ENCODE measurements at places on chromosomes 4 and X.

- DNase-seq = no peak
Measured at GRCh38 chr4:160717848-160718247, 1446.0 kb downstream of the FSTL5 start.

GRCh38 chrX:139795196-139795595 is 87.2 kb upstream of the MCF2 start:
- no peak for DNase-seq

DNA sequence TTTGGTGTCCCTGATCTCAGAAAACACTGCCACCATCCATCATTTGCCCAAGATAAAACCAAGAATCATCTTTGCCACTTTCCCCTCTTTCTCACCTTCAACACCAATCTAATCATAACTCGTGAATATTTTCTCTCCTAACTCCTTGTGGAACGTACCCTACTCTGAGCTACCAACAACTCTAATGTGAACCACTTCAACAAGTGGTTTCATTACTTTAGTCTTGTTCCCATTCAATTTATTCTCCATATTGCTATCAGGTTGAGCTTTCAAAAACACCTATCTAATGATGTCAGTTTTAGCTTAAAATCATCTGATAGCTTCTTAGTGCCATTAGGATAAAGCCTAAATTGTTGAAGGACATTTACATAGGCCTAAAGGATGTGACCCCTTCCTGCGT is 39.8 kb upstream of the CXorf38 start:
- no peak for DNase-seq

- DNase-seq = no peak
Measured at GRCh38 chrX:44731160-44731559, 112.7 kb upstream of the DUSP21 start.

DNA sequence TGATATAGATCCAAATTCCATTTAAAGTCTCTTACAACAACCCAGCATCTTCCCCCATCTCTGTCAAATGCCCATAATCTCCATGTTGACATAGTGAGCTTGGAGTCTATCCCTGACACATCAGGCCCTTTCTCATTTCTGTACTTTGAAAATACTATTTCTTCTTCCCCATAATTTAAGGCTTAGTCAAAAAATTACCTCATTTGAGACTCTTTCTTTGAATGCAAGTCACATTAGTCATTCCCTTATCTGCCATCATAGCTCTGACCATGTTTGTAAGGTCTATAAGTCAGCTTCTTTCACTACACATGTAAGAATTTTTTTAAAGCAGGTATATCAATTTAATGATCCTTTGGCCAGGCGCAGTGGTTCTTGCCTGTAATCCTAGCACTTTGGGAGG is 99.9 kb downstream of the DDX60 start:
- DNase-seq = no peak

DNA sequence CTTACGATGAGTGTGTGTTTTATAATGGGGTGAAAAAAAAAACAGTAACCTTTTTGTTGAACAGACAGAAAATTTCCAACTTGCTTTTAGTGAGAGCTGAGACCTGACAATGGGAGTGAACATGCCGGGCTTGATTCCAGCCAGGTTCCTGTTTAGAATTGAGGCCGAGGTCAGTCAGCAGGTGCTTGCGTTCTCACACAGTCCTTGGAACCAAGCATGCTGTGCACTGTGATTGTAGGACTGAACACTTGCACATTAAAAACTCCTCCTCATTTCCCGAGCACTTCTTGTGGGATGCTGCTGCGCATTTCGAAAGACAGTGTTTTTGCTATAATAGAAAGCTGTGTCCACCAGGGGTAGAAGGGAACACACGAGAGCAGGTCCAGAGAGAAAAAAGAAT is 51.8 kb downstream of the TMEM131L start:
- DNase-seq = no peak

DNA sequence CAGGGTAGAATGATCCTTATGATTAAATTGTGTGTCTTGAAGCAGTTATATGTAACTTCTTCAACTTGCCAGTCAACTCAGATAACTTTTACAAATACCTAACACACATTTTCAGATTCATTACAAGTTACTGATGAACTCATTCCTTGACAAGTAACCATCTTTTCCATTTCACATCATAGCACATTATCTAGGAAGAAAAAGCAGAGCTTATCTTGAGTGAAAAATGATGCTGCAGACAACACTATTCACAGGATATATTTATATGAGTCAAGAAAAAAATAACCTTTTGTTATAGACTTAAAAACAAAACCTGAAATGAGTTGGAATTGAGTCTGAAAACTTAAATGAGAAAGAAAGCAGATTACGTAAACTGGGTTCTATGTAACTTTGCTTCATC is 68.9 kb downstream of the LEF1 start:
- DNase-seq = no peak

- DNase-seq = no peak
Measured at GRCh38 chr4:89665662-89666061, 171.3 kb downstream of the SNCA start.

DNA sequence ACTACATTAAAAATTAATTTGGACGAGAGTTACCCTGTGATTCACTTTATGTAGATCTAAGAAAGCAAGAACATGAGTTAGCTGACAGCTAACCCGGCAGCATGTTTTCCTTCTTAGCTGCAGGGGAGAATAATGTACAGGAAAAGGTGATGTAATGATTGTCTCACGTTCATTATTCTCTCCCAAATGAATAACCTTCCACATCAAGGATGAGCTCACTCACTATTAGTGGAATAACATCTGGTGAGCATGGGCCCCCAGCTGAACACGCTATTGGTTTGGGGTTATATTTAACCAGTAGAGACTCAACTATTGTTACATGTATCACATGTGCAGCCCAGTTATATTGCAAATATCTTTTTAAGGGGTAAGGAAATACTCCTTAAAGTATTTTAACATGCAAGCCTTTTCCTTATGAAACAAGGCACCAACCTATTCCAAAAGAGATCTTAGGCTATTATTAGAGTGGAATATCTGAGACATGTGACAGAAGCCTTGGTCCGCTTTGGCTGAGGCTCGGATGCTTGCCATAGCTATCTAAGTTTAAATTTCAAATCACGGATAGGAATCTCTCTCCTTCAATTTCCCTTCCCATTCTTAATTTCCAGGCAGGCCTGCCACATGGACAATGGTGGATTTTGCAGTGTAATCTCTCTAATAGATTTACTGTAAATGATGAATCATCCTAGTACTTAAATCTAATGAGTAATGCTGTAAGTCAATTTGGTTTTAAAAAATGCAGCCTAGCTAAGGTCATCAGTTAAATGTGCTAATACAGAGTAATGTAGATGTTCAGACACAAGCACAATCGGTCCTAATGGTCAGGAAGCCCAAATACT is 99.0 kb upstream of the OTUD4 start:
- DNase-seq = no peak

DNA sequence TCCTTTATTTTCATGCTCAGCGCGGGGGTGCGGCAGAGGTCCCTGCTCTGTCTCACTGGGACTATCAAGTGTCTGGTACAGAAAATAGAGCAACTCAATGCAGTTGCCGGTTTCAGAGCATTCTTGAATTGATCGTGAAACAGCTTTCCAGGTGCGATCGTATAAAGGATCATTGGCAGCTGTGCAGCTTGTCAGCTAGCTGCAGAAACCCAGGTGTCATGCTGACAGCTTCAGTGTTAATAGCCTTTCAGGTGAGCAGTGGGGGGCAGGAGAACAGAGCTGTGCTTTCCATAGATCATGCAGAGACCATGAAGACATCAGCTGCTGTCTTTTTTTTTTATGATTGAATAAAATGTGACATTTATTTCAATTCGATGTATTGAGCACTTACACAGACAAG is 583.9 kb downstream of the NLGN4X start:
- no peak for DNase-seq

GRCh38 chr4:89739311-89739988 is 97.5 kb downstream of the SNCA start:
- DNase-seq = no peak
